ENCODE measurements at places on chromosomes 11 and 22.
A peak's percentile ranks its signal among the peaks of the same experiment; 100 is the strongest.

DNA sequence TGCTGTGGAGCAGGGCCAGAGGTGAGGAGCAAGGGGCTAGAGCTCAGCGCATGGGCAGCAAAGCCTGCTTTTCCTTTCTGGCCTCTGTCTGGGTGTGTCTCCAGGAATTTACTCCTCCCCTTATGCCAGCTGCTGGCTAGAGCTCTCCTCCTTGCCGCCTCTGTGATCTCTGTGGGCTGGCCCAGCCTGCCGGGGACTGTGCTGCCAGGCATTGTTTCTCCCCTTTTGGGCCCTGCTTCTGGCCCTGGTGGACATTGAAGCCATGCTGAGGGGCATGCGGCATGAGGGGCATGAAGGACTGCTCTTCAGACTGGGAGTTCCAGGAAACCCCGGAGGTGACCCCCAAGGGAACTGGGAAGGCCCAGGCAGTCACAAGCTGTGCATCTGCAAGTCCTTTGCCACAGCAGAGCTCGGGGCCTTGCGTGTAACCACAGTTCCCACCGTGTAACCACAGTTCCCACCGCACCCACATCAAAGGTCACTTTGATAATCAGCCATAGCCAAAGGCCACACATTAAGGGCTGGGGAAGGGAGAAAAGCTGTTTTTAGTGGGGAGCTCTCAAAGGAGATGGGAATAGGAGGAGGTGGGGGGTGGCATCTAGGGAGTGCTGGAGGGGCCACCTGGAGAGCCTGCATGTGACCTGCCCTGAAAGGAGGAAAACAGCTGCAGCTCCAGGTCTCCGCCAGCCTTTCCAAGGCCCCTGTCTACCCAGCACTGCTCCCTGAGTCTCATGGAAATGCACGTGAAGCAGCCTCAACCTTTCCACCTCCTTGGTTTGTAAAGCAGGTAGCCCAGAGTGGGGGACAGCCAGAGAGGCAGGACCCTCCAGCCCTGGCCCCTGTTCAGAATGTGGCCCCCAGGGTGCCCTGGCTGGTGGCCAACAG lies 62.3 kb downstream of the PPFIBP2 start:
- ATAC-seq = peak; percentile 68

DNA sequence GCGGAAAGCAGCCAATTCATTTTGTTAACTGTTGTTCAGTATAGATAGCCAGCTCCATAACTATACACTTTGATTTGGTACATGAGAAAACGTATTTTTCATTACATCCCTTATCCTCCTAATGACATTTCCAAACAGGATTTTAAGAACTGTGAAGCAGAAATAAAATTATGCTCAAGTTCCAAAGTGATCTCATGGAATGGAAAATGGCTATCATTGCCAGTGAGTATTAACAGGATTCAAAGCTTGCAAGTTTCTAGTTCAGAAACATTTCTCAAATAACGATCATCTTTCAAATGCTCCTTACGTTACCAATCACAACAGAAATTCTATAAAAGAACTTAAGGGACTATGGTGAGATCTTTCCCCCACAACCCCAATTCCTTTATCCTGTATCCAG lies 53.7 kb downstream of the CADM1 start:
- no peak for ATAC-seq

GRCh38 chr11:114316980-114317786 lies 21.0 kb downstream of the NNMT start:
- ATAC-seq = no peak

DNA sequence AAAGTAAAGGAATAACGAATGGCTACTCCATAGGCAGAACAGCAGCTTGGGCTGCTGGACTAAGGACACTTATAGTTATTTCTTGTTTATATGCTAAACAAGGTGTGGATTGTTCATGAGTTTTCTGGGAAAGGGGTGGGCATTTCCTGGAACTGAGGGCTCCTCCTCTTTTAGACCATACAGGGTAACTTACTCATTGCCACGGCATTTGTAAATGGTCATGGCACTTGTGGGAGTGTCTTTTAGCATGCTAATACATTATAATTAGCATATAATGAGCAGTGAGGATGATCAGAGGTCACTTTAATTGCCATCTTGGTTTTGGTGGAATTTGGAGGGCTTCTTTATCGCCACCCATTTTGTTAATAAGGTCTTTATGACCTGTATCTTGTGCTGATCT lies 7.0 kb downstream of the OR4X1 start:
- no peak for ATAC-seq

- ATAC-seq = no peak
These were observed 155.1 kb downstream of the TENM4 start for GRCh38 chr11:79285756-79286155.
